ENCODE measurements at places on chromosomes 4 and X.

- DNase-seq: no peak
Observed at GRCh38 chr4:38980903-38981676, 51.1 kb downstream of the TMEM156 start.

DNA sequence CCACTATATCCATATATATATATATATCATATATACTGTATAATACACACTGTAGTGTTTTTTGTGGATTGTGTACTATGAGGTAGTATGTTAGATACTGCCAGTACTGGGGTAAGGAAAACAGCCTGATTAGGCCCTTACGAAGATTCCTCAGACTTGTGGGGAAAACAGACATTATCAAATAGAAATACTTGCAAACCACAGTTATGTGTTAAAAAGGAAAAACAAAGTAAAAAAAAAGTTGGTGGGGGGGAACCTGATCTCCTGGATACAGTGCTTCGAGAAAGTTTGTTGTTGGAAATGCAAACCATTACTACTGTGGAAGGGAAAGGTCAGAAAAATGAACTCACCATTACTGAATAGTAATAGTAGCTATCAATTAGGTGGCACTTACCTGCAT is 53.0 kb downstream of the PKD2 start:
- DNase-seq: no peak

DNA sequence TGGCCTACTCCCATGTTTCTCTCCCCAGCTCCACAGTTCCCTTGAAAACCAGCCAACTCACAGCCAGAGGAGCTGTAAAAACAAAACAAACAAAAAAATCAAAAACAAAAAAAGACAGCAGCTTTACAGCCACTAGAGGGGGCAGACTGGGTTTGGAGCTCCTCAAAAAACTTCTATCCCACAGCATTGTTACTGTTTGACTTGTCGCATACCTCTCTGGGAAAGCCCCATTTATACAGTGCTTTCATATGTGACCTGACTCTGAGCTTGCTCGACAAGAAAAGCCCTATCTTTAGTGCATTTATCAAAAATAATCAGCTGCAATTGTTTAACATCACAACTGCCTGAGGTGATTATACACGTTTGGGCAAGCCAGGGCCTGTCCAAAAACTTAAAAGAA is 21.6 kb downstream of the TSPAN6 start:
- no peak for DNase-seq

DNA sequence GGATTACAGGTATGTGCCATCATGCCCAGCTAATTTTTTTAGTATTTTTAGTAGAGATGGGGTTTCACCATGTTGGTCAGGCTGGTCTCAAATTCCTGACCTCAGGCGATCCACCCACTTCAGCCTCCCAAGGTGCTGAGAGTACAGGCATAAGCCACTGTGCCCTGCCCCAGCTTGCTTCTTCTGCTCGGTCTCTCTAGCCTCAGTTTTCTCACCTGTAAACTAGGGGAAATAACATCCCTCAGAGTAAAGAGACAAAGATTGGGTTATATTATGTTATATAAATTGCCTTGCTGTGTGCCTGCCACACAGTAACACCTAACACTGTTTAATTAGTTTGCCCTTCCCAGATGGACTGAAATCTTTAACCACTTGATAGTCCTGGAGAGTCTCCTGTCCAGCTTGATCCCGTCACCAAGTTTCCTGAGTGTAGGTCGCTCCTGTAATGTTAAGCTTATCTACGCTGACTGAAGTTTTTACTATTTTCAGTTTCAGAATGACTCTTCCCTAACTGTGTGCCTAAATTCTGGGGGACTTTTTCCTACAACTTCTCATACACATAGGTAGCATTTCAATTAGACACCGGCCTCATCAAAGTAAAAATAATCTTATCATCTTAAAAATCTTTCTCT is 412.7 kb upstream of the TENM3 start:
- DNase-seq: no peak

- no peak for DNase-seq
Observed at GRCh38 chr4:40143926-40144508, 52.8 kb upstream of the RHOH start.

DNA sequence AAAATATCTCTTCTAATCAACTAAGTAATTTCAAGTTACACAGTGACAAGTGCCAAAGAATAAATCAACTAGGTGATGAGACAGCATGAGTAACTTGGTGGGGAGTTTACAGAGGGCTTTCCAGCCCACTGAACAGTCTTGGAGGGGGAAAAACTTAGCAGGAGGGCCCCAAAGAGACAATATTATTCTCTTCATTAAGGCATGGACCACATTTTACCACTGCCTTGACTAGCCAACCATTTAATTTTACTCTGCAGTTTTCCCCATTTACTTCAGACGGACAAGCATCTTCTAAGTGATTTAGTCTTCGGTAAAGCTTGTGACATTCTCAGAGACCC is 25.3 kb upstream of the GATB start:
- no peak for DNase-seq

- no peak for DNase-seq
Observed at GRCh38 chr4:99362768-99363167, 10.2 kb upstream of the ADH1C start.

DNA sequence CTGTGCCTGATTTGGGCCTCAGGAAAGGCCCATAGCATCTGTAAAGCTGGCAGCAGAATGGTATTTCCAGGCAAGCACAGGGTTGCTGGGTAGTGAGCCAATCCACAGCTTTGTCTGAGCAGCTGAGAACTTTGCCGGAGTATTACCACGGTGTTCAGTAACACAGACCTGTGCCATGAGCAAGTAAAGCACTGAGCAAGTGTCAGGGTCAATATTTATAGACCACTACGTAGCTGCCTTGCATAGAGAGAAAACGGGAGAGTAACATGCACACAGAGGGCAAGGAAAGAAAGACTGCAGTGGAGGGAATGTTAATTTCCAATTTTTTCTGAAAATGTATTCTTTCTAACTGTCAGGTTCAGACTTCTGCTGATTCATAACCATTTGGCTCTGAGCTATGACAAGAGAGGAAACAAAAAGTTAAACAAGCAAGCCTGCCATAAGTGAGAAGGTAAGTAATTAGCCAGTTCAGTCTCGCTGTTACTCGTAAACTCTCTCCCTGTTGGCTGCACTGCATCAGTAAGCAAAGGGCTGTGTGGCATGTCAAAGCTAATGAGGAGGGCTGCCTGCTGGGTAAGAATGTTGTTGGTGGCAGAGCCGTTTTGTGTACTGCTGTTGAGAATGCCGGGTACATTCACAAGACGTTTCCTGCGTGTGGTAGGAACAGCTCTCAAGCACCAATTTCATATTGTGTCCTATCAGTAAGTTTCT is 238.1 kb downstream of the BMPR1B start:
- DNase-seq: no peak

DNA sequence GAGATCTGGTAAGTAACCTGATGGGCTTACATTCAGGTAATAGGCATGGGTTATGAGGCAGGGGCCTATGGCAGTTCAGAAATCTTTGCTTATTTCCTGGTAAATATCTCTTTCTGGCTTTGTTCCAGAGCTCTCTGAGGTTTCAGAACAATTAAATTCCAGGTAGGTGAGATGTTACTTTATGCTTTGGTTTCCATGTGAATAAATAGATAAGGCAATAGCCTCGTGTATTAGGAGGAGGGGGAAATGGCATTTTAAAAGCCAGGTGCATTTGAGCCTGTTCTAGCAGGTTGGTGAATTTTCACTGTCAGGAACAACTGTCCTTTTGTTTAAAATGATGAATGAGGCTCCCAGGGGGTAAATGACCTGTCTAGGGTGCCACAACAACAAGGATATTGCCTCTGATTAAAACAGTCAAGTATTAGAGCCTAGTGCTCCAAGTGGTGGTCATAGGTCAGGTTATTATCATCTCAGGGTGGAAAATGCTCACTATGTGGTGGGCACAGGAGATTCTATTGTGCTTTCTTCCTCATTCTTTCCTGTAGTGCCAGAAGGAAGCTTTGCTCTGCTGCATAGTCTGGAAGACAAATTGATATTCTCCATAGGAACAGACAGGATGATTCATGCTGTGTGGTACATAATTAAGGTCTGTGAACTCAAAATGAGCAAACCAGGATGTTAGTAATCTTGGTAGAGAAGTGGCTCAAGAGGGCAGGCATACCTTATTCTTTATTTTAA is 296.2 kb downstream of the INPP4B start:
- no peak for DNase-seq

DNA sequence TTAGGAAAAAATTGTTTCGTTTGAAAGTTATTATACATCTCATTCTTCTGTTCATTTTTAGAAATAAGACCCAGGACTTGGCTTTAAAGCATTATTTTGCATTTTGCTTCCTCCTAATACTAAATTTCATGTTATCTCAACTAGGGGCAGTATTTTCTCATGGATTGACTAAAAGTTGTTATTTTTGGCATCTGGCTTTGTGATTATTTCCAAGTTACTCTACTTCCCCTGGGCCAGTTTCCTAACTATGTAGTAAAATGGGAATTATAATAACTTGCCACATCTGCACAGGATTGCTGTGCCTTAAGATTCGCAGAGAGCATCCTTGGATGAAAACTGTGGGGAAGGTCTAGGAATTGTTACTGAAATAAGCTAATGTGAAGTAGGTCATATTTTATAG is 3.0 kb downstream of the RBPJ start:
- no peak for DNase-seq

GRCh38 chr4:130154901-130155300 is 1058.9 kb downstream of the C4orf33 start:
- no peak for DNase-seq

DNA sequence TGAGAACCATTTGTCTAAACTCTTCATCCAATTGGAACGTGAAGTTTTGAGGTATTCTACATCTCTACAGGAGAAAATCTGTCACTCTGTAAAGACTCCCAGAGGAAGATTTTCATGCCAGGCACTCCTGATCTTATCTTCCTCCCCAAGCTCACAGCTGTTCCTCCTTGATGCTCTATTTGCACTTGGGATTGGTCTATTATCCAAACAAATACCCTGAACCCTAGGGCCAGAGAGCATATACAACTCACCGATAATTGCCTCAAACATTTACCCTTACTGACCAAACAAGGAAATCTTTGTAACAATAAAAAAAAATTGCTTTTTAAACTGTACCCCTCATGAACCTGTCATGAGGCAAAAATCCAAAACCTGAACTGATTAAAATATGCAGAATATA is 372.7 kb downstream of the SH2D1A start:
- no peak for DNase-seq

DNA sequence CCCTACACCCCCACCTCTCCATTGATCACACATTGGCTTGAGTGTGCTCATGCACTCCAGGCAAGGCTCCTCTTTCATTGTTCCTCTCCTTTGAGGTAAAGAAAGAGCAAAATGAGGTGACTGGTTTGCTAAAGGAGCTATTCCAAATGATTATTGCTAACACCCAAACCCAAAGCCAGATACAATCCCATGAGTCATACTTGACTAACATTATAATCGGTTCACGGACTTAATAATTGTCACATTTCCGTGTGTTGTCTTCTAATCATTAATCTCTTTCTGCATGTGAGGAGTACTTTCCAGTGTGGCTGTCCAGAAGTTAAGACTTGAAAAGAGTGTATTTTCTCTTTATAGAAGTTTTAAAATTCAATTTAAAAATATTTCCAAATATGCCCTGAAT is 174.3 kb upstream of the SFRP2 start:
- no peak for DNase-seq

DNA sequence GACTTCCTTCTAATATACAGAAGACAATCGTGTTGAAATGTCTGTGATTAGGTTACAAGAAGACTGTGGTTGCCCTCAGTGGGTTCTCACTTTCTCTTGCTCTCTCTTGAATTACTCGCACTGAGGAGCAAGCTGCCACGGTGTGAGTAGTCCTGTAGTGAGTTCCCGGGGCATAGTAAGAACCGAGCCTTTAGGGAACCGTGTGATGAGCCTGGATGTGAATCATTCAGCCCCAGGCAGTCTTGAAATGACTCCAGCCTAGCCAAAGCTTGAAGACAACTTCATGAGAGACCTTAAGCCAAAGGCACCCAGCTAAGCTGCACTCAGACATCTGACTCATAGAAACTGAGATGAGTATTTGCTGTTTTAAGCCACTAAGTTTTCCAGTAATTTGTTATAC is 292.7 kb downstream of the SPOCK3 start:
- DNase-seq: no peak

DNA sequence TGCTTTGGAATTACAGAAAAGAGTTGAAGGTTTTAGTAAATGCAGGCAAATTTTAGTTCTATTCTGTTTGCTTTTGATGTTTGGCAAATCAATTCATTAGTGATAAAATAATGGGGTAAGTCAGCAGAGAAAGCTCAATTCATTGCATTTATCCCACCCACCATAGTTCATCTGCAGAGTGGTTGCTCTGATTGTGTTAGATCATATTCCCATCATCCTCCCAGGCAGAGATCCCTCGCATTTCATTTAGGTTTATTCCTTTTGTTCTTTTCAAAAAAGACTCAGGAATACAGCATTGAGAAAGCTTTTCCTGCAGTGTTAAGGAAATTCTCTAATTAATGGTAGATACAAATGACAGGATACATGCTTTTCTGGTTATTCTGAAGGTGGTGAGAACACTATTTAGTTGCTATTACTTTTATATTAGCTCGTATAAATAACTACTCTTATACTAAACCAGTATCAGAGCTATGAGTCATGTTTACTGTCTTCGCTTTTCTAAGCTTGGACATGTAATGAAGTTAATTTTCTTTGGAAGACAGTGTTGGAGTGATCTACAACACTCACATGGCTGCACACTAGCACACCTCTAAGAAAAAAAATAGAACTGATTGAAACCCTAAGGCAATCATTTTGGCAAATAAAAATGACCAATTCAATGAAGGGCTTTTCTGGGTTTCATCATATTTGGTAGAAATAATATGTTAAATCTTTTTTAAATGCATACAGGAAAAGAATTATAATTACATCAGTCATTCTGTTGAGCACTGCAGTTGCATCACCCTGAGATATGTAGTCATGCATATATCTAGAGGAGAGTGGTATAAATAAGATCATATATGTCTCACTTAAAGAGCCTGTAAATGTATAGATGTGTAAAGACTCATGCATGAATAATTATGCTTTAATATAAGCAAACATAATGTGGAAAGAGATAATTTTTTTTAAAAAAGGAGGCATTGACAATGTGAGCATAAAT is 351.6 kb downstream of the PCDH7 start:
- no peak for DNase-seq

GRCh38 chr4:169650227-169650936 is 30.0 kb downstream of the CLCN3 start:
- no peak for DNase-seq

DNA sequence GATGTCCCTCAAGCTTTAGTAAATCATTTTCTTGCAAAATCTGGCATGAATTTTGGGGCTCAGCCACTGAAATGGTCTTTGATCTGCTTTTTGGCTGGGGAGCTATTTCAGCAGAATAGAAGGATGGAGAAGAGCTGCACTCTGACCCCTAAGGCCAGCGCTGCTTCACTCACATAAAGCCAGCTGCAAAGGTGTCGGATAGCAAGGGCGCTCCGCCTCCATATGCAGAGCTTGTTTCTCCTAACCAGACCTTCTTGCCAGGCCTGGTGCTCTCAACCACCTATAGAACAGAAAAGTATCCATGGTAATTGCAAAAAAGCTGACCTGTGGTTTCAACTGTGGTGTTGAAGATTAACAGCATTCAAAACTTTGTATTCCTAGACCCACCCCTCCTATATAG is 24.1 kb upstream of the COQ2 start:
- DNase-seq: no peak

Data from stimulated activated CD4-positive, alpha-beta T cell treated with anti-CD3 and anti-CD28 coated beads, Interleukin-1b, Interleukin-23, amount 100 ng/mL, for 4 hours (primary cell).